ENCODE measurements at places on chromosomes 3 and 15.

- DNase-seq = no peak
- H3K27me3 ChIP-seq = no peaks in the 10 kb centered on the region
- H3K27ac ChIP-seq = no peak overlapping the region
- no peaks in the 10 kb centered on the region for H3K36me3 ChIP-seq
- H3K4me3 ChIP-seq = no peak overlapping the region
Measured at GRCh38 chr3:28012830-28013229, 228.6 kb upstream of the CMC1 start.

GRCh38 chr15:25838191-25838870 is 24.8 kb downstream of the ATP10A start:
- no peaks in the 10 kb centered on the region for H3K27me3 ChIP-seq
- no peak overlapping the region for H3K27ac ChIP-seq
- DNase-seq = no peak

DNA sequence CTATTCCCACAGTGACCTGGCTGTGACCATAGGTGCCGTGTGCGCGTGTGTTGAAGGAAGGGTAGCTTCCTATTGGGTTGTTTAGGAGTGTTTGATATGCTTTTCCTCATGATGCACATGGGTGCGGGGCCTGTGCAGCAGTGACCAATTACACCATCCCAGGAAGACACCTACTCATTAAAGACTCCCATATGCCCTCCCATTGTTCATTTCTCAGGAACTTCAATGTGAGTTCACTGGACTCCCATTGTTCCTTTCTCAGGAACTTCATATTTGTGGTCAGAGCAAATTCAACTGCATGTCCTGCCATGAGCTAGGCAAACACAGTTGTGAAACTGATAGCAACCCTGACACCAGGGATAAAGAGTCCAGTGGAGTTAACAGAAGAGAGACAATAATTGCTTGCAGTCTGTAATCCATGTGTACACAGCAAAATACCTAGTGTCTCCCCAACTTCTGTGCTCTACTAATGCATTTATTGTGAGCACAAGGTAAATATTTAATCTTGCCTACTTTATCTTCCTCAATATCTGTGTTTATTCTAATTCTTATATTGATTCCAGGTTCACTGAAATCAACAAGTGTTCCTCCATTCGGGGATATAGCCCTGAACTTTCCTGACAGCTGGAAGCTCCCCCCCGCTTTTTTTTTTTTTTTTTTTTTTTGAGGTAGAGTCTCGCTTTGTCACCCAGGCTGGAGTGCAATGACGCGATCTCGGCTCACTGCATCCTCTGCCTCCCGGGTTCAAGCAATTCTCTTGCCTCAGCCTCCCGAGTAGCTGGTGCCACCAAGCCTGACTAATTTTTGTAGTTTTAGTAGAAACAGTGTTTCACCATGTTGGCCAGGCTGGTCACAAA is 57.5 kb upstream of the GCNT3 start:
- no peak overlapping the region for H3K4me3 ChIP-seq
- H3K4me1 ChIP-seq = no peaks in the 10 kb centered on the region
- H3K27me3 ChIP-seq = peaks cover 13% of the 10 kb centered on the region
- no peak overlapping the region for H3K27ac ChIP-seq
- H3K36me3 ChIP-seq = no peaks in the 10 kb centered on the region
- no peak for DNase-seq

GRCh38 chr3:186825294-186825821 is 17.2 kb upstream of the ADIPOQ start:
- H3K27me3 ChIP-seq = peaks cover 11% of the 10 kb centered on the region
- H3K27ac ChIP-seq = no peak overlapping the region
- H3K4me1 ChIP-seq = peaks cover 30% of the 10 kb centered on the region
- no peak overlapping the region for H3K4me3 ChIP-seq
- DNase-seq = no peak

DNA sequence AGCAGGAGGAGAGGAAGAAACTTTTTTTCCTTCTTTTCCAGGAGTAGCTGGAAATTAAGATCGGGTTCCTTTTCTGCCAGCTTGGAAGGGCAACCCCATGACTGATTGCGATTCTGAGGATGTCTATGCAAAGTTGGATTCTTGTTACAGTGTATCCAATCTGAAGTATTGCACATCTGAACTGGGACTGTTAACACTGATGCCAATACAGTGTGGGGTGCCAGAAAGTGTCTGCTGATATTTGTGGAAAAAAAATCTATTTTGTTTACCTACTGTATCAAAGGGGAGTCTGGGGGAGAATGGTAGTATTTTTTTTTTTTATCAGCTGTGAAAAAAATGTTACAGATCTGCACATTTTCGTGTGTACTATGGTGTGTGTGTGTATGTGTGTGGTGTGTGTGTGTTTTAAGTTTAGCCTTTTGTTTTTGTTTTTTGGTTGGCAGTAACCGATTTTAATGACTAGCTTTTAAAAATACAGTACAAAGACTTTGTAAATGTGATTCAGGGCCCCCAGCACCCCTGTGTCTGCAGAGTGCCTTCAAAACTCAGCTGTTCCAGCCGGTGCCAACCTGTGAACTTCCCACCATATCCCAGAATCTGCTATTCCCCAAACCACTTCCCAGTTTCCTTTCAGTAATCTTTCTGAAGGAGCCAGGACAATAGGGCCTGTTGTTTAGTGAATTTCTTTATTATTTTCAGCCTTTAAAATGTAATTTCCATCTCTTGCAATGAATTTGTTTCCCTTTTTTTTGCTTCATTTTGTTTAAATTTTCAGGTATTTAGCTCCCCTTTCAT is 1.9 kb downstream of the RAP2B start:
- peaks cover 3% of the 10 kb centered on the region for H3K36me3 ChIP-seq
- no peak for DNase-seq
- H3K4me3 ChIP-seq = peak overlapping the region; percentile 91
- no peaks in the 10 kb centered on the region for H3K27me3 ChIP-seq
- peaks cover 13% of the 10 kb centered on the region for H3K4me1 ChIP-seq

DNA sequence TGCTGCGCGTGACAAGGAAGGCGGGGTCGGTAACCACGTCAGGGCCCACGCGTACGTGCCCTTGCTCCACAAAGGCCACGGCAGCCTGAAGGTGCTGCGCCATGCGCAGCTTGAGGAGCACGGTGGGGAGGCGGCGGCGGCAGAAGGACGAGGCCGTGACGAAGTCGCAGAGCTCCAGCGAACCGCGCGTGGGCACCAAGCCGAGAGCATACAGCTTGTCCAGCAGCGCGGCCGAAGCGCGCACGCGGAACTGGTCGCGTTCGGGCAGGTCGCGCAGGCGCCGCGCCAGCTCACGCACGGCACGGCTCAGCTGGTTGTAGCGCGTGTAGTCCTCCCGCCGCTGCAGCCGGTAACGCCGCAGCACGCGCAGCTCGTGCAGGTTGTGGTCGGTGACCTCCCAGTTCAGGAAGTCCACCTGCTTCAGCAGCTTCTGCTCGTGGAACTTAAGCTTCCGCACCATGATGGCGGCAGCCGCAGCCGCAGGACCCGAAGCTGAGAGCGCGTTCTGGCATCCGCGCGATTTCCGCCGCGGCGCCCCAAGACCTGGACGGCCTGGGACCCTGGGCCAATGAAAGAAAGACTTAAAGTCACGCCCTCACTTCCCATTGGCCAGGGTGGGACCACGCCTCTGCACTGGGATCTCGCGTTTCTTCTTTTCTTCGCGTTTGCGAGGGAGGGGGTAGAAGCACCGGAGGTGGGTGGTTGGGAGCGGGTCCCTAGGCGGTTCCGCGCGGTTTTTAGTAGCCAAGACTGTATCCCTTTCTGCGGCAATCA is at the start of gene IMP3:
TSS of gene IMP3 (minus strand) at position 516 of the 774 bp plus-strand sequence. CDS start at position 460, 56 bp downstream.
- H3K27ac ChIP-seq = peak within 1 kb of the TSS; percentile 81
- H3K27me3 ChIP-seq = no peaks in the 10 kb centered on the region
- peak; percentile 93 for DNase-seq
- peaks cover 26% of the 10 kb centered on the region for H3K4me1 ChIP-seq
- H3K36me3 ChIP-seq = peaks cover 16% of the 10 kb centered on the region

DNA sequence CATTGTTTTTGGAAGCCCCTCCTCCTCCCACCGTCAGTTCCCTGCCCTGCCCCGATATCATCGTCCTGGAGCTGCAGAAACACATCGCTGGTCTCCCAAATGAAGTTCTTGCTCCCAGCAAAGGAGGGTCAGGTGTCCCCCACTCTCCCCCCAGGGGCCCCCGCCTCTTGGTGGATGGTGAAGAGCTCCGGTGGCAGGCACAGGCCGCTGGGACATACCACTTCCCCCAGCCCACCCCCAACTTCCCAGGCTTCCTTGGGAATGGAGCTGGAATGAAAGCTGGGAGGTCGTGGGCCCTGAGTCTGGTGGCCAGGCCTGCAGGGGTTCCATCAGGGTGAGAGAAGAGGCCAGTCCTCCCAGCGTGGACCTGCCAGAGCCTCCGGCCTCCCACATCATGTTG is 137.7 kb downstream of the CHSY1 start:
- DNase-seq = no peak
- no peak overlapping the region for H3K4me3 ChIP-seq
- no peaks in the 10 kb centered on the region for H3K36me3 ChIP-seq

GRCh38 chr3:11168881-11169805 is 14.8 kb downstream of the HRH1 start:
- H3K27ac ChIP-seq = no peak overlapping the region
- no peaks in the 10 kb centered on the region for H3K36me3 ChIP-seq
- no peak for DNase-seq
- H3K27me3 ChIP-seq = no peaks in the 10 kb centered on the region

DNA sequence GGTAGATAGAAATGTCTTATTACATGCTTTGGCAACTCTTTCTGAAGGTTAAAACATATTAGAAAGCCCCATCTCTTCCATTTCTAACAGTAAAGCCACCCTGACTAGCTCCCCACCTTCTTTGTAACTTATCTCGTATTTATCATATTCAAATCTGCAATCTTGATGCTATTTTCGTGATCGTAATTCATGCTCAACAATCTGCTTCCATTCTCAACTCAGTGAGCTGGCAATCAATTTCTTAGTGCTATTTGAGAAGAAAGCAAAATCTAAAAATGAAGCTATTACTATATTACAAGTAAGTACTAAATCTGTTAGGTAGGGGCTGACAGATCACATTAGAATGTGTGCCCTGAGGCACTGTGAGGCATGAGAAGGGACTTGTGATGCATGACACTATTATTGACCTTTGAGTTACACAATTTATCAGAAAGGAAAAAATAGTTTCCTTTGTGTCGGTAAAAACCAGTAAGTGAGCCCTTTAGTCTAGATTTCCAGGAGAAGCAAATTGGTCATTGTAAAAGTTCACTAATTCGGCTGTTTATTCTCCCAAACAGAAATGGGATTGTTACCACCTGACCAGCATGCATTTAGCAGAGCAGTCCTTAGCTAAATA is 379.7 kb upstream of the CNTN6 start:
- no peak overlapping the region for H3K4me3 ChIP-seq
- no peaks in the 10 kb centered on the region for H3K27me3 ChIP-seq
- no peak for DNase-seq
- no peak overlapping the region for H3K27ac ChIP-seq

GRCh38 chr3:17938313-17938712 is 195.9 kb upstream of the TBC1D5 start:
- no peaks in the 10 kb centered on the region for H3K36me3 ChIP-seq
- no peak overlapping the region for H3K4me3 ChIP-seq
- no peak overlapping the region for H3K27ac ChIP-seq
- H3K27me3 ChIP-seq = no peaks in the 10 kb centered on the region

- H3K27ac ChIP-seq = no peak overlapping the region
- no peaks in the 10 kb centered on the region for H3K4me1 ChIP-seq
- H3K27me3 ChIP-seq = peaks cover 7% of the 10 kb centered on the region
- no peak overlapping the region for H3K4me3 ChIP-seq
Measured at GRCh38 chr15:96125721-96126415, 204.6 kb upstream of the NR2F2 start.

- H3K36me3 ChIP-seq = peaks cover 14% of the 10 kb centered on the region
- no peaks in the 10 kb centered on the region for H3K4me1 ChIP-seq
- H3K27ac ChIP-seq = no peak overlapping the region
- DNase-seq = no peak
- H3K4me3 ChIP-seq = no peak overlapping the region
Measured at GRCh38 chr15:64144565-64145281, 6.8 kb upstream of the SNX22 start.

GRCh38 chr3:15439476-15439875 is 12.1 kb downstream of the EAF1 start:
- no peak overlapping the region for H3K4me3 ChIP-seq
- H3K4me1 ChIP-seq = no peaks in the 10 kb centered on the region
- DNase-seq = no peak
- H3K27me3 ChIP-seq = no peaks in the 10 kb centered on the region
- no peak overlapping the region for H3K27ac ChIP-seq

DNA sequence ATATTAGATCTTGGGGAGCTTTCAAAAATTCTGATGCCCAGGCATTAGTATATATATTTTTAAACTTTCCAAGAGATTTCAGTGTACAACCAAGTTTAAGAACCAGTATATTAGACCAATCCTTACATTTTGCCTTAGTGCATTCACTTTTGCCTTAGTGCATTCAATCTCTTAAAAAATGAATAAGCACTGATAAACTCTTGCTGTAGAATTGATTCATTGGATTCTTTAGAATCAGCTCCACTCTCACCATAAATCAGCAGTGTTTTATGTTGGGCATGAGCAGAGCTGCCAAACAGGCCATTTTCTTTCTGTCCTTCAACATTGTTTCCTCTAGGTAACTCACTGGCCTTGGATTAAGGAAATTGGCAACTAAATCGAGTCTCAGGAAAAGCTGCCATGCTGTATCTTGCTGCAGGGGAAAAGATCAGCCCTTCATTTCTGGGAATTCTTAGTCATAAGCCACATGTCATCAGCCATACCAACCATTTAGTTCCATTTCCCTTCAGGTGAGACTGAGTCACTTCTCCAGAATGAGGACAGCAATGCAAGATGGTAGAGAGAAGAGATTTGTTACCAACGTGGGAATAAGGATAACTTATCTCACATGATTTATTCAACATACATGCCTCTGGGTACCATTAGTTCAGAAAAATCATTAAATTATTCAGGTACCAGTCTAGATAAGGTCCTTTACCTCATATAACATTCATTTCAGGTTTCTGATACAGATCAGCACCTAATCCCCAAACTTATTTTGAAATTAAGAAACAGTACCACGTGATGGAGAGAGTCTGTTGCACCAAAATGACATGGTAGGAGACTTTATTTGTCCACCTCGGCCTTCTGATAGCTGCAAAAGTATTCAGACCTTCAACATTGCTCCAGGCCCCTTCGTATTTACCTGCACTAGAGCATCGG is 192.5 kb downstream of the P3H2 start:
- DNase-seq = no peak
- H3K4me1 ChIP-seq = no peaks in the 10 kb centered on the region
- no peak overlapping the region for H3K4me3 ChIP-seq
- H3K27ac ChIP-seq = no peak overlapping the region
- no peaks in the 10 kb centered on the region for H3K27me3 ChIP-seq

- H3K27ac ChIP-seq = peak overlapping the region; percentile 67
- no peak for DNase-seq
- H3K27me3 ChIP-seq = no peaks in the 10 kb centered on the region
- H3K4me1 ChIP-seq = peaks cover 20% of the 10 kb centered on the region
Measured at GRCh38 chr3:113747283-113748046, 630 bp downstream of the ATP6V1A start.

GRCh38 chr3:168091302-168091858 is 4.3 kb downstream of the GOLIM4 start:
- H3K36me3 ChIP-seq = no peaks in the 10 kb centered on the region
- DNase-seq = no peak
- no peak overlapping the region for H3K4me3 ChIP-seq
- no peak overlapping the region for H3K27ac ChIP-seq
- H3K4me1 ChIP-seq = peaks cover 16% of the 10 kb centered on the region
- no peaks in the 10 kb centered on the region for H3K27me3 ChIP-seq
